ENCODE measurements at places on chromosomes 16 and 17.

DNA sequence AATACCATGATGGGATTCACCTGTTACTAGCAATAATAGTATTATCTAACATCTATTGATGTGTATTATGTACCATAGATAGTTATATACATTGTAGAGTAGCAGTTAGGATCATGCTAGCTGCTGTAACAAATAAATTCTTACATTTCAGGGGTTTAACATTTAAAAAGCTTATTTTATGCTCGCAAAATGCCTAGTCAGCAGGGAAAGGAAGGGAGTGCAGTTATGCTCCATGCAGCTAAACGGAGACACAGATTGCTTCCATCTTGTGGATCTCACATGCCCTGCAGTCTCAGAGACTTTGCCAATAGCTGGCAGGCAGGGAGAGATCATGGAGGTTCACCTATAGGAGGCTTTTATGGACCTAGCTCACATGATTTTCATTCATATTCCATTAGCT lies 364.1 kb downstream of the TOX3 start:
- no peak for DNase-seq

DNA sequence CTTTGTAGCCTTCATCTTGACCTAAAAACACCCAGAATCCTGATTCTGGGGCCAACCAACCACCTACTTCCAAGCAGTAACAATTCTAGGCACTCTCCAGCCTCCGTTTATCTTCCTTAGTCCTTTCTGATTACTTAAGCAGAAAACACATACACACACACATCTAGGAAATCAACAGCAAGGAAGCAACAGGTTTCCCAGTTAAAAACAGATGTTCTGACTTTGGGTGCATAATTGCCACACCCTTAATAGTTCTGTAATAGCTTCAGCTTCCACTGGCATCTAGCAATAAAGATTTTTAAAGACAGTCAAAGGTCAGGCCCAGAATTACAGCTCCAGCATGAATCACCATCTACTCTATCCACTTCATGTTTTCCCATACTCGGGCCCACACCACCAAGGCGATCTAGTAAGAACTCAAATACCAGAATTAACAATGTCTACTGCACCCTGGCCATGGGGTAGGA lies 2.6 kb downstream of the ARHGAP17 start:
- no peak for DNase-seq

- no peak for DNase-seq
Observed at GRCh38 chr17:71926746-71927398, 193.9 kb upstream of the SOX9 start.

DNA sequence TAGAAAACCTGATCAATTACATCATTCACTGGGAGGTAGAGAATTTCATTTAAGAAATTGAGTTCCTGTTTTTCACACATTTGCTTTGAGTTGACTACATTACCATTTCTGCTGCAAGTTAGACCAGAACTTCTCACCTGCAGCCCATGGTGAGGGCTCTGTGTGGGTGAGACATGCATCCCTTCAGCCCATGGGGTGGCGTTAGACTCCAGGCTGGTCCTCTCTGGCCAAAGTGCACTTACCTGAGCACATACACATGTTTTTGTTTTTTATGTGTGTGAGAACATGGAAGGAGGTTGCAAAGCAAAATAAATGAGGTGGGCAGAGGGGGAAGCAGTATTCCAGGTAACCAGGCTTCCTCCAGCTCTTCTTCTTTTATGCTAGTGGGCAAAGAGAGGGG lies 470.2 kb downstream of the PMP22 start:
- DNase-seq = no peak

- no peak for DNase-seq
Observed at GRCh38 chr16:1013593-1013900, 32.0 kb downstream of the SOX8 start.

GRCh38 chr17:45975640-45976295 lies 23.3 kb upstream of the STH start:
- DNase-seq = no peak

DNA sequence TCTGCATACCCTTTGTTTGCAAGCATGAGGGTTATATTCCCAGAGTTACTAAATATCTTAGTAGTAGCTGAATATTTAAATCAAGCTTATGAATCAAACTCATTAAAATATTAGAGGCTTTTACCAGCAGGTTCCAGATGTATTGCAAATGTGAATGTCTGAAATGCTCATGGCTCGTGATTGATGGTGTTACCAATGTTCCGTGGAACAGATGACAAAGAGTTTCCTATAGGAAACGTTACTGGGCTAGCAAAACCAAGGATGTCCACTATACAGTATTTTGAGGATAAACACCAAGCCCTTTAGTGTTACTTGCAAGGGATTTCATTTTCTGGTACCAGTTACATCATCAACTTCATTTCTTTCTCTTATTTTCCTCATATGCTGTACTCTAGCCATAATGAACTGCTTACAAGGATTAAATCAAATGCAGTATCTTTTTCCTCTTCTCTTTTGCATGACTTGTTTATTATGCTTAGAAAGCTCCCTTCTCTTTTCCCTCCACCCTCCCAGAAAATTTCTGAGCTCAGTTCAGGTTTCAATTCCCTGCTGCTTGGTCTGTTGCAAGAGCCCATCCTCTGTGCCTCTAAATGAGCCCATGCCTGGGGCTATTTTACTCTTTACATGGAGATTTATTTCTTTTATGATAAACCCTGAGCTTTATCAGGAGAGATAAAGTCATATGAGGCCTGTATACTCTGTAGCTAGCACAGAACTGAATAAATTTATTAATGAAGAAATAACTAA lies 1537.1 kb upstream of the GOT2 start:
- no peak for DNase-seq

- no peak for DNase-seq
Observed at GRCh38 chr17:9381068-9381467, 194.6 kb downstream of the STX8 start.

DNA sequence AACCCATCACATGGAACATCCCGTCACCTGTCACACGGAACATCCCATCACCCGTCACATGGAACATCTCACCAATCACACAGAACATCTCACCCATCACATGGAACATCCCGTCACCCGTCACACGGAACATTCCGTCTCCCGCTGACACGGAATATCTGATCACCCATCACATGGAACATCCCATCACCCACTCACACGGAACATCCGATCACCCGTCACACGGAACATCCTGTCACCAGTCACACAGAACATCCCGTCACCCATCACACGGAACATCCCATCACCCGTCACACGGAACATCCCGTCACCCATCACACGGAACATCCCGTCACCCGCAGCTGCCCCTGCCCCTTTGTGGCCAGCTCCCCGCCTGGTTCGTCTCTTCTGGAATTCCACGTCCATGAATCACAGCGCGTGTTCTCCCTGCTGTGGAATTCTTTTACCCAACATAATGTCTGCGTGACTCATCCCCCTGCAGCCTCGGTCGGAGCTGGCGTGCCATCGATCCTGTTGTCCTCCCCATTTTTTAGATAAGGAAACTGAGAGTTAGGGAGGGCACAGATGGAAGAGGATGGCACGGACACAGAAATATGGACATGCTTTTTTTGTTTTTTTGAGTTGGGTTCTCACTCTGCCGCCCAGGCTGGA lies 5.6 kb downstream of the CPNE7 start:
- no peak for DNase-seq

DNA sequence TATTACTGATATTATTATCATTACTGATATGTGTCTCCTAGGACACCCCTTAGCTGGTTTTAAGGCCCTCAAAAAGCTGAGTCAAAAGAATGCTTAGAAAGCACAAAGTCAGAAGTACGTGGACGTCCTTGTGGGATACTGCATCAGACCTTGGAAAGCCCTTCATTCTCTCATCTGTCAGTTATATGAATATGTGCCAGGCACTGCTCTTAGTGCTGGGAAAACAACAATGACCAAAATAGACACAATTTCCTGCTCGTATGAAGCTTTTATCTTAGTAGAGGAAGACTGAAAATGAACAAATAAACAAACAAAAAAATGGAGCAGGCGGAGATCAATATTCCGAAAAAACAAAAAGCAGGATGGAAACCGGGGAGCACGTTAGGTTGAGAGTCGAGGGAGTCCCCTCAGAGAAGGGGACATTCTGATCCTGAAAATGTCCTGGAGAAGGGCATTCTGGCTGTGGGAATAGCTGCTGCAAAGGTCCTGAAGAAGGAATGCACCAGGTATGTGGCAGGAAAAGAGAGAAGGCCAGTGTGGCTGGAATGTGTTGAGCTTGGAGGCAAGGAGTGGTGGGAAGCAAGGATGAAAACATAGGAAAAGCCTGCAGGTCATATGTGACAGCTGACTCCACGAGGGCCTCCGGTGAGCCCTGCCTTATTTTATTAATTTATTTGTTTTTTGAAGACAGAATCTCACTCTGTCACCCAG lies 15.5 kb upstream of the TMEM94 start:
- no peak for DNase-seq

DNA sequence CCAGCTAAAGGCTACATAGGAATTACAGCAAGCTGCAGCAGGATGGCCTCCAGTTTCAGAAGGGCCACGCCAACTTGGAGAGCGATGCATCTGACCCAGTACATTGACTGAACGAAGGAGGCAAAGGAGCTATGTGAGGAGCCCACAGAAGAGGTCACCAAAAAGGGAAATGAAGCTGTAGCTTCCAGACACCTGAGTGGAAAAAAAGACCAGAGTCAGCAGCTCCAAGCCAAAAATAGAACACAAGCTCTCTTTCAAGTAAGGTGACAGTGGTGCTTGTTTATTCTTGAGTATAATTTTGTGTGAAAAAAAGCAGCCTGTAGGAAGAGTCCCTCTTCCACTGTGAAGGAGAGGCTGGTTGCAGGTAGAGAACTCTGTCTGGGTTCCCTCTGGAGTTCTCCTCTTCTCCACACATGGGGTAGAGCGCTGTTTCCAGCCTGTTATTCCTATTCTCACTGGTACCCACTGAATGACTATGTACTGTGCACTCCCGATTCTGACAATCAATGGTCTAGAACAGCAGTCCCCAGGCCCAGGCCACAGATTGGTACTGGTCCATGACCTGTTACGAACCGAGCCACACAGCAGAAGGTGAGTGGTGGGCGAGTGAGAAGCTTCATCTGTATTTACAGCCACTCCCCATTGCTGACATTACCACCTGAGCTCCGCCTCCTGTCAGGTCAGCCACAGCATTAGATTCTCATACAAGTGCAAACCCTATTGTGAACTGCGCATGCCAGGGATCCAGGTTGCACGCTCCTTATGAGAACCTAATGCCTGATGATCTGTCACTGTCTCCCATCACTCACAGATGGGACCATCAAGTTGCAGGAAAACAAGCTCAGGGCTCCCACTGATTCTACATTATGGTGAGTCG lies 15.1 kb downstream of the CCL4 start:
- no peak for DNase-seq

DNA sequence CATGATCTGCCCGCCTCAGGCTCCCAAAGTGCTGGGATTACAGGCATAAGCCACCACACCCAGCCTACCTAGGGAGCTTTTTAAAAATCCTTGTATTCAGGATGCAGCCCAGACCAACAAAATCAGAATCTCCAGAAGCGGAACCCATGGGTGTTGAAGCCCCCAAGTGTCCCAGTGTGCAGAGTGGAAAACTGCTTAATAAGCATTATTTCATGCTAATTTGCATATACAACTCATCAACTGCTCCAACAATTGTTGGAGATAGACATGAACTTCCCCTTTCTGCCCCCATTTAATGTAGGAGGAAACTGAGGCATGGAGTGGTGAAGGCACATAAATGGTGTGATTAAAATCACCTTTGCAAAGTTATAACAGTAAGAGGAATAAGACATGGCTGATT lies 84.3 kb upstream of the C16orf82 start:
- DNase-seq = no peak

- no peak for DNase-seq
Observed at GRCh38 chr16:10770907-10771306, 27.3 kb downstream of the NUBP1 start.

DNA sequence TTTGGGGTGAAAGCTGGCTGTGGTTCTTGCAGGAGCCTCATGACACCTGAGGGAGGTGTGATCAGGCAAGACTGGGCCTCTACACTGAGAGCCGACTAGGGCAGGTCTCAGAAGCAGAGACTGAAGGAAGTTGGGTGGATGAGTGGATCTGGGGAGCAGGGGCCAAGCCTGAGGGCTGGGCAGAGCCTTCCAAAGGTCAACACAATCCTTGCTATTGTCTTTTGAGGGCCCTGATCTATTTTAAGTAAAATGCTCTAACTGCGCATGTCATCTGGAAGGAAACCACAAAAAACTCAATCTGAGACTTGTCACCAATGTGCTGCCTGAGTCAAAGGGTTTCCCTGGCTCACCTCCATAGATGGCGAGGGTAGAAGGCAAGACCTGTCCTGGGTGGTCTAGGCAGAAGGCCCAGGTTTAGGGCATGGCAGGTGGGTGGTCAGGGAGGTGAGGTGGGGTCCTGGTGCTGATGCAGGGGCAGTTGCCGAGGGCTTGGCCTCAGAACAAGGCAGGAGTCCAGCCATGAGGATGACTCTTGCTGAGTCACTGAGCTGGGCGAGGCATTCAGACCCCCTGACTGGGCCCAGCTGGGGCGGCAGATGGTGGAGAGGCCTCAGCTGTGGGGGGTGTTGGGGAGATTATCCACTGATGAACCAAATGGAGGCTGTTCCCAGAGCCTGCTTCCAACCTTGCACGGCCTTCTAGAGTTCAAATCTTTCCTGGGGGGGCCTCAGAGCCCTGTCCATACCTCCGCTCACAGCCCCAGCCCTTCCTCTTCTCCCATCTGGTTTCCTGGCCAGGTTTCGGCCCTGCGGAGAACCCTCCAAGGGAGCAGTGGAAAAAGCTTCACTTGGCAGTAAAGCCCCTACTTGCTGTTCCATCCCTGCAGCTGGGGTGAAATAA lies 5.1 kb downstream of the MVP start:
- no peak for DNase-seq

- no peak for DNase-seq
Observed at GRCh38 chr16:48057048-48057447, 98.7 kb downstream of the ABCC12 start.
